ENCODE measurements at places on chromosomes 11 and 22.

GRCh38 chr22:42080287-42080686, 787 bp downstream of the SMDT1 start:
- no peak for DNase-seq

DNA sequence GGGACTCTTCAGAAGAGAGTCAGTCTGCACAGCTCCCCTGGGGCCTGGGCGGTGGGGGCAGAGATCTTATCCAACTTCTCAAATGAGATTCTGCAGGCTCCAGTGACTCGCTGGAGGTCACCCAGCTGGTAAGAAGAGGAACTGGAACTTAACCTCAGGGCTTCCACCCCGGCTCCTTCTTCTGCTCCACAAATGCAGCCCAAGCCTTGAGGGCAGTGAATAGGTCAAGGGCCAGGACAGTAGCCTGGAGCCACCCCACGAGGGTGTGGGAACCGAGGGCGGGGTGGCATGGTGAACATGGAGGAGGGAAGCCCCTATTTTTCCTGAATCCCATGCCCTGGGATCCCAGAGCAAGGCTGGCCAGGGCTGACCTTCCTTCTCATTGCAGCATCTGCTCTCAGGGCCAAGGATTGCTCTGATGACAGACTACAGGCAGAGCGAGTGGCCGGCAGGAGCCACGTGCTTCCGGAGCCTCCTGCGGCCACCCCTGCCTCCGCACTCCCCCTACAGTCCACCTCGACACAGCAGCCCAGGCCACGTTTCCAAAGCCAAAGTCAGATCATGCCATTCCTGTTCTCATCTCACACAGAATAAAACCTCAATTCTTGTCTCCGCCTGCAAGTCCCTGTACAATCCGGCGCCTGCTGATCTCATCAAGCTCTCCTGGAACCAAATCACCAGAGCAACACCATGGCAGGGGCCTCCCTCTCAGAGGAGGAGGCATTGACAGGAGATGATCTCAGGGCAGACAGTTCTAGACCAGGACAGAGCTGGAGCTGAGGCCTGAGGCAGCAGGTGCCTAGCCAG, 21.1 kb upstream of the UPK3A start:
- no peak for DNase-seq

DNA sequence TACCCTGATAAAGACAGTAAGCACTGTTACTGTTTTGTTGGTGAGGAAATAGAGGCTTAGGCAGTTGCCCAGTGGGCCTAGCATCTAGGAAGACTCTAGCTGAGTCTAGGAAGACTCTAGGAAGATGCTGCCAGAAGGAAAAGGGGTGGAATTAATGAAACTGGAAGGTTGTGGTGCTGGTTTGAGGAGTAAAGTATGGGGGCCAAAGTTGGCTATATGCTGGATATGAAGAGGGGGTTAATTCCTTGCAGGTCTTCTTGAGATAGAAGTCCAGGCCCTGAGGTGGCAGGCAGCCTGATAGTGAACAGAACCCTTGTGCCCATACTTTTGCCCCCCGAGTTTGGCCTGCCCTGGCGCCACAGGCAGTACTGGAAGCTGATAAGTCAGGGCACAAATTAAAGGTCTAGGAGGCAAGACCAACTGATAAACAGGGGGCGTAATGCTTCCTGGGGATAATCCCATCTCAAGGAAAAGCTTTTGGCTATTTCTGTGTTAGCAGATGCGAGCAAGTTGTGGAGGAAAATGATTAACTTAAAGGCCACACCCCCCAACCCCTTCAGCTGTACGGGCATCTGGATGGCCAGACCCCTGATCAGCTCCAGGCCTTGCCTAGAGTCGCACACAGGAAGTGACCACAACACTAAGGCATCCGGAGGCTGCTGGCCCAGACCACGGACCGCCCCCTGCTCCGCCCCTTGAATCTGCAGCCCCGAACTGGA, 3.1 kb downstream of the ILK start:
- DNase-seq: peak; percentile 33

- DNase-seq: no peak
Measured at GRCh38 chr22:35023692-35024363, 42.1 kb upstream of the ISX start.

GRCh38 chr22:31615940-31616314, 46.1 kb downstream of the PISD start:
- DNase-seq: no peak

All from stimulated activated CD8-positive, alpha-beta memory T cell treated with anti-CD3 and anti-CD28 coated beads, Interleukin-7, amount 100 ng/mL, for 1 hour (primary cell).